Adipocyte (in vitro differentiated cells): ENCODE measurements at places on chromosomes 16 and 17.

GRCh38 chr16:86553356-86553755 is 1.7 kb downstream of the MTHFSD start:
- DNase-seq = no peak

- DNase-seq = peak; percentile 70
Observed at GRCh38 chr16:69404275-69404805, 18.5 kb upstream of the TERF2 start.

- DNase-seq = no peak
Observed at GRCh38 chr17:59355030-59355701, 23.7 kb downstream of the YPEL2 start.

DNA sequence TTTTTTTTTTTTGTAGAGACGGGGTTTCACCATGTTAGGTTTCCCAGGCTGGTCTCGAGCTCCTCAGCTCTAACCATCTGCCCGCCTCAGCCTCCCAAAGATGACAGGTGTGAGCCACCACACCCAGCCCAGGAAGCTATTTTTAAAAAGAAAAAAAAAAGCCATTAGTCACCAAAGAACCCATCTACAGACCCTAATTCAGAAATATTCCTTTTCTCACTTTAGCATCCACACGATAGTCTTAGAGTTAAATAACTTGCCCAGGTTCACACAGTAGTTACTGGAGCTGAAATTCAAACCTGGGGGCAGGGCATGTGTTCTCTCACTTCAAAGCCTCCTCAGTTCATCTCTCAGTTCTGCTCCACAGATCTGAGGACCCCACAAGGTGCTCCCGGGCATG is 70.3 kb upstream of the NOL11 start:
- DNase-seq = no peak

DNA sequence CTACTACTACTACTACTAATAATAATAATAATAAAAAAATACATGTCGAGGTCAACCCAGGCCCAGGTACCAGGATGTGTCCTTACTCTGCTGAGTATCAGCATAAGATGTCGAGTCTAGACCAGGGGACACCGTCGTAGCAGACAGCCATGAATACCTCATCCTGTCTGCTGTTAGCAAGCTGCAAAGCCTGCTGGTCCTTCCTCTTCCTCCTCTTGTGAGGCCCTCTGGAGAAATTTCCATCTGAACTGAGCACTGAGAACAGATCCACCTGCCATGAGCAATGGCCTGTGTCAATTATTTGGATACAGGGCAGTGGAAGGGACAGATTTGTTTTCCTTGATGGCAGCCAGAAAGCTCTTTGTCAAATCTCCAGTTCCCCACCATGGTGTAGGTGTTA is 168.5 kb downstream of the XYLT1 start:
- no peak for DNase-seq

DNA sequence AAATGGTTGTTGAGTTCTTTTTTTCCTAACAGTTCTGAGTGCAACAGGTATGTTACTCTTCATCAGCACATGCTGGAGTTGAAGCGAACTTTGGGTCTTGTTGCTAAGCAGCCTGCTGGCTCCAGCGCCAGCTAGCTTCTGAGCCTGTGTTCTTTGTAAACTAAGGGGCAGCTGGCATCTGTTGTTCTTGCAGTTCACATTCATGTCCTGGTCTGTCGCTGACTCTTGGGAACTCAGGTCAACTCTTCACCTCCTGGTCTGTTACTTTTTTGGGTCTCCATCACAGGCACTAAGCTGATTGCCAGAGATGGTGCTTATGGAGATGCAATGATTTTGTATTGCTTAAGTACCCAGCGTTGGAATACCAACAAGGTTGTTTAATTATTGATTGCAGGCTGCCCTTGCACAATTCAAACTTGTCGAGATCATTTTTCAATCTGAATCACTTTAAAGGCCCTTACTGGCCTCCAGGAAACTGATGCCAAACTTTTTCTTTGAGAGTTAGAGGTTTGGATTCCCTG is 40.9 kb downstream of the USP10 start:
- DNase-seq = peak; percentile 51

DNA sequence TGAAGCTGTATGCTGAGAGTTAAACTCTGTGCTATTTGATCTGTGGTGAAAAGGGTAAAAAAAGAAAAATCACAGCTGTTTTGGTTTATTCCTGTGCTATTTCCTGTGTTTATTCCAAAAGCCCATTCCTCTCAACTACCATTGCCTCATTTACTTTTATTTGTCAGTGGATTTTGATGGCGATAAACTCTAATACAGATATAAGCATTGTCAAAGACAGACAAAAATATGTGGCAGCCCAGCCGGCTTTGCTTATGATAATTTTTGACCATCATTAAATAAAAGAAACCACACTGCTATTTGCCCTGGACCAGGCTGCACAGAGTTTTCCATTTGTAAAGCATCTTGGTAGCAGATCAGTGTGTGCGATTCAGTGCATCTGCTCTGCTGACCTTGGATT is 473.6 kb upstream of the ASIC2 start:
- DNase-seq = no peak

- DNase-seq = no peak
Observed at GRCh38 chr17:21090902-21091618, 35.7 kb upstream of the DHRS7B start.

- DNase-seq = peak; percentile 89
Observed at GRCh38 chr16:66058172-66058691, 308.3 kb upstream of the CDH5 start.

- no peak for DNase-seq
Observed at GRCh38 chr16:84155226-84155625, 10.1 kb downstream of the DNAAF1 start.

- DNase-seq = no peak
Observed at GRCh38 chr16:49978569-49979326, 46.3 kb upstream of the CNEP1R1 start.

- DNase-seq = peak; percentile 98
Observed at GRCh38 chr17:45092911-45093430, 31.9 kb downstream of the NMT1 start.

GRCh38 chr17:78818932-78819331 is 21.7 kb downstream of the USP36 start:
- DNase-seq = no peak

DNA sequence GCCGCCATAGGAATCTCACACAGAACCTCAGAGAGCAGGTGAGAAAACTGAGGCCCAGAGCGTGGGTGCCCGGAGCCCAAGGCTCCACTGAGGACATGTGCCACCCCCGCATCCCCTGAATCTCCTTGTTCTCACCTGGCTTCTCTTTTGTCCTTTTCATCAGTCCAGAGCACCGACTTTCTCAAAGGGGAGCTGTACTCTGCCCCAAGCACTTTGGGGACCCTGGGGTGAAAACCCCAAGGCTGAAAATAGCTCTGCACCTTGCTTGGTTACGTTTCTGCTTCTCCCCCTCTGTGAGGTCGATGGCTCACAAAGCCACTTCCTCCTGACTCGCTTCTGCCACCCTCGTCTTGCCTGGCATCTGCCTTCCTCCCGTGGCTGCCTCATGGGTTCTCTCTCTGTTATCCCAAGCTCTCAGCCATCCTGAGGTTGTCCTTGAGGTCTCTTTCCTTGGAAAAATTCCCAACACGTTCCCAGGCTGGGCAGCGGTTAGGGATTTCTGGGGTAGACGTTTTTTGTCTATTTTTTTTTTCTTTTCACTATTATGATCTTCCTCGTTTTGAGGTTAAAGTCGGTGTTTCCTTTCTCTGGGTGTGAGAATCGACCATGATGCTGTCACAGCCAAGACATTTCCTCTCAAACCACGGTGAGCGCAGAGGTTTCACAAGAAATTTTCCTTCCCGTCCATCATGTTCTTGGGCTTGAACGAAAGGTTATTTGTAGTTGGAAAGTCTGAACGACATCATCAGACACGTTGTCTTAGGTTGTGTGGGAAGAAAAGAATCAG is 37.2 kb downstream of the IRF8 start:
- no peak for DNase-seq

- no peak for DNase-seq
Observed at GRCh38 chr17:1374431-1375177, 25.4 kb downstream of the YWHAE start.

GRCh38 chr17:76997981-76998531 is 129.9 kb downstream of the MGAT5B start:
- no peak for DNase-seq
